ENCODE measurements at places on chromosomes 1 and 21. TPM values are rescaled to one million over a fixed set of nuclear protein-coding genes. Genes with fewer than 3 reads are reported as not detected.
A peak's percentile ranks its signal among the peaks of the same experiment; 100 is the strongest.

DNA sequence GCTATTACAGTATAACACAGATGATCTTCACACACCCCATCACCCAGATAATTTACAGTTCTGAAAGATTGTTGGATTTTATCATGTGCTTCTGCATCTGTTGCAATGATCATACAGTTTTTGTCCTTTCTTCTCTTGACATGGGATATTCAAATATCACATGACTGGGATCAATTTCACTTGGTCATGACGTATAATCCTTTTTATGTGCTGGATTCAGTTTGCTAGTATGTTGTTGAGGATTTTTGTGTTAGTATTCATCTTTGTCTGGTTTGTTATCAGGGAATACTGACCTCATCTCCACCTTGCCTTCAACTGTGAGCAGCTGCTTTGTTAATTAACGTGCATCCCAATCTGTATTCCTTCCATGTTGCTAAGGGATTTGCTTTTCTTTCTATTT is 44.7 kb upstream of the DISC1 start:
- DNase-seq = no peak

DNA sequence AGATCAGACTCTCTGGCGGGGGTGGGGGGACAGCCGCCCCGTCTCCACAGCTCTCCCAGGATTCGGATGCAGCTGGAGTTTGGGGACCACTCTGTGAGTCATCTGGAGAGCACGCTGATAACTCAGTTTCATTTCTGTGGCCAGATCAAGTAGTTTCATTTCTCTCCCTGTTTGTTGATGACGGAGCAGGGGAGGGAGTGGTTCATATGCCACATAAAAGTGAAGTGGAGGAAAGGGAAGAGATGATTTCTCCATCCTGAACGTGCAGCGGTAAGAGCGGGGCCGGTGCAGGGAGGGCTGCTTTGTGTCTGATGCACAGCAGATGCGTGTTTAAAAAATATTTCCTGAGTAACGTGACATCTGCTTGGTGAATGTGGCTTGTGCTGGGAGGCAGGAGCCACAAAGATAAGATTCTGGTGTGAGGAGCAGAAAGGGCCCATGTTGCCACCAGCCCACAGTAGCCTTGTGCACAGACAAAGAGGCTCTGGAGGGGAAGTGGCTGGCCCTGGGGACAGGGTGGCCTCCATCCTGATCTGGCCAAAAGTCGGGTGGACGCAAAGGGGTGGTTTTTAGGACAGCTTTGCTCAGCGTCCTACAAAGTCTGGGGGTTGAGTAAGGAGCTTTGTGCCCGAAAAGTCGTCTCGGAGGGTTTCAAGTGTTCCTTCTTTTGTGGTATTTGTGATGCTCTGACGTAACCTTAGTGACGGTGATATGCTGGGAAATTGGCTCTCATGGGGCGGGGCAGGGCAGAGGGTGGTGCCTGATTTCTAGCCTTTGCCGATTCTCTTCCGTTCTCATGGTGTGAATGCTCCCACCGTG is at the start of gene MX2:
TSS of gene MX2 (plus strand) at position 242 of the 819 bp plus-strand sequence. CDS start 14,880 bp downstream, outside the sequence.
- DNase-seq = no peak

- no peak for DNase-seq
Measured at GRCh38 chr1:59761443-59761842, 53.3 kb upstream of the HOOK1 start.

DNA sequence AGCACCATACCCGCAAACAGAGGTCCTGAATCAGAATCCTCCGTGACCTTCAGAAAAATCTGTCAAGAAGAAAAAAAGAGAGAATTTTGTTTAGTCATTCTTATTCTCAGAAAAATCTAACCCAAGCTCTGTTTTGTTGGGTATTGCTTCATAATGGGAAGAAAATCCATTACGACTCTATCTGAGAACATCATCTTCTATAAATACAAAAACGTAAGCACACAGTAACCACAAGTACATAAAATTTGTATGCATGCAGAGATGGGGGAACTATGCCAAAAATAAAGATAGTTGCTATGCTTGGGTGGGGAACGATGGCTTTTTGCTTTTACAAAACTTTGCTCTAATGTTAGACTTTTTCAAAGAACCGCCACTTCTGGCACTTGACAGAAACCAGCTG is 84.2 kb downstream of the ABCA4 start:
- no peak for DNase-seq

GRCh38 chr1:199808110-199808870 is 219.2 kb upstream of the NR5A2 start:
- no peak for DNase-seq

DNA sequence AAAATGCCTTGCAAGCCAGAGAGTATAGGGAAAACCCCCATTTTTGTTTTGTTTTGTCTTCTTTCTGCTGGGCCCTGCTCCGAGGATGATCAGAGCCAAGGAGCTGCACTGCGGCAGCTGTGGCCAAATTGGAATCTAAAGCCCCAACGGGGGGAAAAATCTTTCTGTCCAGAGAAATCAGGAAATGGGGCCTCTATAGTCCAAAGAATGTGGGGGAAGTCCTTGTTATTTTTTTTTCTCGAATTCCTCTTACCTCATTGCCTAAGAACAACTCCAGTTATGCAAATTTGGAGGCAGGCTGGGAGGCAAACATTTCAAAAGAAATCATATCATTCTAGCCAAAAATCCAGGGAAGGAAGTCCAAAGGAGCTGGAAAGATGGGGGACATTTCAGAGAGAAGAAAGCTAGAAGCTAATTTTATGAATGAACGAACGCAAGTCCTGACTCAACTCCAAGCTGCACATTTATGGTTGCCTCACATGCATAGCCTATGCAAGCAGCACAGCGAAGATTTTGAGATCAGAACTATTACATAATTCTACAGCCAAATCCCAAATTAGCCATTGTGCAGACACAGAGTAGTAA is 263.2 kb downstream of the KCTD3 start:
- no peak for DNase-seq

GRCh38 chr1:22114083-22115012 is 28.5 kb downstream of the WNT4 start:
- DNase-seq = peak; percentile 28

- DNase-seq = no peak
Measured at GRCh38 chr1:106957795-106958194, 98.7 kb upstream of the PRMT6 start.

Gene LIPI
- total RNA-seq = not detected

Gene BRDT
- total RNA-seq = 0.15 TPM

Gene AKNAD1
- total RNA-seq = not detected
